T-helper 17 cell (primary cell): ENCODE measurements at places on chromosomes 5 and 9.

GRCh38 chr5:128273736-128274135 is 190.2 kb downstream of the SLC12A2 start:
- H3K4me3 ChIP-seq, result no peak overlapping the region
- DNase-seq, result no peak
- no peak overlapping the region for H3K27ac ChIP-seq
- H3K27me3 ChIP-seq, result peaks cover 16% of the 10 kb centered on the region
- no peaks in the 10 kb centered on the region for H3K4me1 ChIP-seq
- no peaks in the 10 kb centered on the region for H3K36me3 ChIP-seq

DNA sequence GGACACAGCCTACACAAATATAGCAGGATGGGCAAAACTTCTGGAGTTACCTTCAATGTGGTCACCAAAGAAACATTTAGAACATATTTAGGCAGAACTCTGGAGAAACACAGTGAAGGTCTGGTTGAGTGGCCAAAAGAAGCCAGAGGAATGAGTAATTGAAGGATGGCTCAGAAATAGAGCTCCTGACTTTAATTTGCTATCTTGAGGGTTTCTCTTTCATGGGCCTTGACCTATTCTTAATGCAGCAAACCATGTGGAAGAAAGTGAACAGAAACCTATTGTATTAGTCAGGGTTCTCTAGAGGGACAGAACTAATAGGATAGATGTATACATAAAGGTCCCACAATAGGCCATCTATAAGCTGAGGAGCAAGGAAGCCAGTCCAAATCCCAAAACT is 650.5 kb downstream of the ACTL7B start:
- no peak for DNase-seq
- H3K36me3 ChIP-seq, result no peaks in the 10 kb centered on the region
- H3K4me3 ChIP-seq, result no peak overlapping the region
- H3K27me3 ChIP-seq, result no peaks in the 10 kb centered on the region
- H3K4me1 ChIP-seq, result no peaks in the 10 kb centered on the region

DNA sequence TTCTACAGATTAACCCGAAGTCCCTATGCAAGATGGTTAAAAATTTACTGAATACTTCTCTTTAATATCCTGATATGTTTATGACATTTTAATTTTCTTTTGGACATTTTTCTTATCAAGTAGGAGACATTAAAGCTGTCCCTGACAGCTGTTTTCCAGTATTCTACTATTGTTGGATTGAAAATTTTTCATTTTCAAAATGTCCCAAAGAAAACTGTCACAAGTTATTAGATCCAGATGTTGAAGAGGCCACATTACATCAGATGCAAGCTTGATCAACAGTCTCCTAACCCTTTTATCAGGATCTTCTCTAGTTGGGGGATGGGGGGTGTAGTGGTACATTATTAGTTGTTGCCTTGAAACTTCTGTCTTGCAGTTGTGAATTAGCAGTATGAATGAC is 1402.7 kb upstream of the DMAC1 start:
- H3K36me3 ChIP-seq, result no peaks in the 10 kb centered on the region
- H3K27me3 ChIP-seq, result no peaks in the 10 kb centered on the region
- H3K4me3 ChIP-seq, result no peak overlapping the region
- H3K4me1 ChIP-seq, result no peaks in the 10 kb centered on the region
- H3K27ac ChIP-seq, result no peak overlapping the region

DNA sequence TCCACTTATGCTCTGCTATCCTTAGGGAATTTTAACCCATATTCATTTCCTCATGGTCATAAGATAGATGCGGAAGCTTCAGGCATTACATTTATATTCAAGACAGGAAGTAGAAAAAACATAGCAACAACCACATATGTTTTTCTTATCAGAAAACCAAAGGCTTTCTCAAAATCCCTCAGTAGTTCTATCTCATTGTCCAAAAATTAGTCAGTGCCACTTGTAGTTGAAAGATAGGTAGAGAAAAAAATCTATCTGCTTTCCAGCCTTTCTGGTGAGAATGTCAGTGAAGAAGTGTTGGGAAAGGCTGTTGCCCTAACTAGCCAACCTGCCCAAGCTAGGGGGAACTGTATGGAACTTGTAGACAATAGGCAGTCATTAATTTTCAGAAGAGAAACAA is 23.5 kb upstream of the MOCS2 start:
- no peak for DNase-seq
- peaks cover 4% of the 10 kb centered on the region for H3K4me1 ChIP-seq
- H3K4me3 ChIP-seq, result no peak overlapping the region
- H3K27me3 ChIP-seq, result no peaks in the 10 kb centered on the region
- no peak overlapping the region for H3K27ac ChIP-seq

DNA sequence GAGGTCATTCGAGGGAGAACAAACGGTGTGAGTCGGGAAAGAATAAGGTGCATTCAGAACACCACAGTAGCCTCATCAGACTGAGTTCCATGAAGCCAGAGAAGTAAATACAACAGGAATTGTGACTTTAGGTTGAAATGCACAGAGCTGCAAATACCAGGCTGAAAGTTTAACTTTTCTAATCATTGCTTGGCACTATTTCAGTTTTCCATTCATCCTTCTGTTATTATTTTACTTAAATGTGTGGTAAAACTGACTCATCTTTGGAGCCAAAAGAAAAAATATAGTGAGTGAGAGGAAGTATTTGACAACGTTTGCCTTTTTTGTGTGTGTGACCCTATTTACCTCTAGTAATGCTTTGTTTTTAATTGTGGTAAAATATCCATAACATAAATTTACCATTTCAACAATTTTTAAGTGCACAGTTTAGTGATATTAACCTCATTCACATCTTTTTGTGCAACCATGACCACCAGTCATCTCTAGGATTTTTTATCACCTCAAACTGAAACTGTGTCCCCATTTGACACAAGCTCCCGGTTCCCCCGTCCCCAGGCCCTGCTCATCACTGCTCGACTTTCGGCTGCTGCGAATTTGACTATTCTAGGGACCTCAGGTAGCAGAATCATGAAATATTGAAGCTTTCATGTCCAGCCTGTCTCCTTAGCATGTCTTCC is 166.8 kb downstream of the HSD17B3 start:
- no peak for DNase-seq
- no peak overlapping the region for H3K27ac ChIP-seq
- no peak overlapping the region for H3K4me3 ChIP-seq

DNA sequence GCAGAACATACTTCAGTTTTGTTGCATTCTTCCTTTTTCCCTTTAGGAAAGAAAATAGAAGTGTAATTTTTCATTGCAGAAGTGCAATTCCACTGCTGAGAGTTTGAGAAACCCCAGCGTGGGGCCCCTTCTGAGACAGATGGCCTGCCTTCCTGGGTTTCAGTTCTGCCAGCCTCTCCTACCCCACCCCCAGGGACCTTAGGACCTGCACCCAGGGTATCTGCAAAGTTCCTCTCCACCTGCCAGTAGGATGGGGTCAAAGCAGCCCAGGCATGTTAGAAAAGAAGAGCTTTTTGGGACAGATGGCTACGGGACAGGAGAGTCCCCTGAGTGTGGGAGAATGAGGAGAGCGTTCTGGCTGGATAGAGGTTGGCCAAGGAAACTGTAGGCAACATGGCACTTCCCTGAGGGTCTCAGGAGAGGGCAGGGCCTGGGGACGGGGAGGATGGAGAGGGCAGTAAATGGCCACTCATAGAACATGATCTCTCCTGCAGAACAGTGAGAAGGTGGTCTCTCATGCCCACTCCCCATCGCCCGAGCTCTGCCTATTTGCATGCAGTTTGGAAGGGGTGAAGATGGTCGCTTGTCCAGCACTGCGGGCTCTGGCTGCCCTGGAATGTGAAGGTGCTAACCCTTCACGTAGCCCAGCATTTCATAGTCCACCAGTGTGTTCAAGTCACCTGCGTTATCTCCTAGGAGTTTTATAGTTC is at the start of gene TIFAB:
TSS of gene TIFAB (minus strand) at position 31 of the 710 bp plus-strand sequence. CDS start 2,412 bp downstream, outside the sequence.
- no peak within 1 kb of the TSS for H3K27ac ChIP-seq
- peaks cover 2% of the 10 kb centered on the region for H3K36me3 ChIP-seq
- no peaks in the 10 kb centered on the region for H3K4me1 ChIP-seq
- H3K27me3 ChIP-seq, result peaks cover 71% of the 10 kb centered on the region
- DNase-seq, result no peak

DNA sequence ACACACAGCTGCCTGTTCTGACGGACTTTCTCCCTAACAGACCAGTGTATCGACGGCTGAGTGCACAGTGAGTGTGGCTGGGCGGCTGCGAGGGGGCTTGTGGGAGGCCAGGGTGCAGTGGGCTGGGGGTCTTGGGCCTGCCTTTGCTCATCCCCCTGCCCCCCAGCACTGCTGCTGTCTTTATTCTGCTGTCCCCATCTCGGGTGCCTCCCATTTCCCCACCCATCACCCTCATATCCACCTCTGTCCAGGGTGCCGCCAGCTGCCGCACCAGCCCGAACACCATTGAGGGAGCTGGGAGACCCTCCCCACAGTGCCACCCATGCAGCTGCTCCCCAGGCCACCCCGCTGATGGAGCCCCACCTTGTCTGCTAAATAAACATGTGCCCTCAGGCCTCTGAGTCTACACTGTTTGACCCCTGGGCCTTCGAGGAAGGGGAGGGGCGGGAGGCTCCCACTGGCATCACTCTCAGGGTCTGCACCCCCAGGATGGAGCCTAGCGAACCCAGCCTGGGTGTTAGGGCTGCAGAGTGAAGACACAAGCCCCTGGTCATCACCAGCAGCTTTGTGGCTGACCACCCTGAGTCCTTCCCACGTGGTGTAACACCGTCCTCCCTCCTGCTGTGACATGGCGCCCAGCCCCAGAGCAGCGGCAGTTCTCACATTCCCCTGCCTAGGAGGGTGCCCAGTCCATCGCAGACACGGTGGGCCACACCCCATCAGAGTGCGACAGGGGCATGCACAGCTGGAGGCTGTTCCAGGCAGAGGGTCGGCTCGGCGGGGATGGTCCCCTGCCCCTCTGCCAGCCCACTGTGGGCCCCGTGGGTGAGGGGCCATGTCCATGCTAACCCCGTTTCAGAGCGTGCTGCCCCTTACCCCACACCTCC is 4.0 kb downstream of the LCN2 start:
- no peak for DNase-seq
- H3K36me3 ChIP-seq, result no peaks in the 10 kb centered on the region
- no peak overlapping the region for H3K27ac ChIP-seq
- H3K4me3 ChIP-seq, result no peak overlapping the region
- H3K27me3 ChIP-seq, result no peaks in the 10 kb centered on the region

DNA sequence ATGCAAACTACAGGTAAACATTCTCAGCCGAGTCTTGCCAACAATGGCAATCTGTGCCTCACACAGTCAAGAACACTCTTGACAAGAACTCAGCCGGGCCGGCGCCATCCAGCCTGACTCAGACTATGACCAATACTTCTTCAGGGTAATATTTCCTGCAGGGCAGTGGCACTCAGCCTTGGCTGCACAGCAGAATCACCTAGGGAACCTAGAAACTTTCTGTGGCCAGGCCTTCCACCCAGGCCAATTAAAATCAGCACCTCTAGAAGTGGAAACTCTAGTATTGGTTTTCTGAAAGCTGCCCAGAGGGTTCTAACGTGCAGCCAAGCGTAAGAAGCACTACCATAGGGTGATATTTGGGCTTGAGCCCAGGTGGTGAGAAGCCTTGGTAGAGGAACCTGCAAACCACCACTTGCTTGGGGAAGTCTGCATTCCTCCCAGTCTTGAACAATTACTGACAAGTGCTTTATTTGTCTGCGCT is 120.6 kb downstream of the TTLL11 start:
- no peak overlapping the region for H3K4me3 ChIP-seq
- no peaks in the 10 kb centered on the region for H3K4me1 ChIP-seq
- no peaks in the 10 kb centered on the region for H3K27me3 ChIP-seq
- no peaks in the 10 kb centered on the region for H3K36me3 ChIP-seq
- DNase-seq, result no peak
- H3K27ac ChIP-seq, result no peak overlapping the region

- H3K4me1 ChIP-seq, result peaks cover 3% of the 10 kb centered on the region
- H3K27me3 ChIP-seq, result no peaks in the 10 kb centered on the region
- DNase-seq, result no peak
- peaks cover 2% of the 10 kb centered on the region for H3K36me3 ChIP-seq
Observed at GRCh38 chr5:1468247-1468612, 23.0 kb upstream of the SLC6A3 start.

DNA sequence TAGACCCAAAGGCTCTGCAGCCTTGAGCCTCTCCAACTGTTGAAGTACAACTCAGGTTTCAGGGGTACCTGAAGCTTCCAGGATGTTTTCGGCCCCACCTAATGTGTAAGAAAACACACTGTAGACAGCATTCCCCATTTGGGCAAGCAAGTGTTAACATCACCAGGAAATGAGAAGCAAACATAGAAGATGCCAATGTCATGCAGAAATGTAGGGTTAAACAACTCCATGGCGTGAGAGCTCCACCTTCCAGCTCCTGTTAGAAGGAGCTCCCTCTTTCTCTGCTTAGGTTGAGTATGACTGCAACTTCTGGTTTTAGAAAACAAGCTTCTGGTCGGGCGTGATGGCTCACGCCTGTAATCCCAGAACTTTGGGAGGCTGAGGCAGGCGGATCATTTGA is 31.0 kb upstream of the DENND1A start:
- peaks cover 64% of the 10 kb centered on the region for H3K27me3 ChIP-seq
- DNase-seq, result no peak
- H3K36me3 ChIP-seq, result no peaks in the 10 kb centered on the region
- no peak overlapping the region for H3K4me3 ChIP-seq

DNA sequence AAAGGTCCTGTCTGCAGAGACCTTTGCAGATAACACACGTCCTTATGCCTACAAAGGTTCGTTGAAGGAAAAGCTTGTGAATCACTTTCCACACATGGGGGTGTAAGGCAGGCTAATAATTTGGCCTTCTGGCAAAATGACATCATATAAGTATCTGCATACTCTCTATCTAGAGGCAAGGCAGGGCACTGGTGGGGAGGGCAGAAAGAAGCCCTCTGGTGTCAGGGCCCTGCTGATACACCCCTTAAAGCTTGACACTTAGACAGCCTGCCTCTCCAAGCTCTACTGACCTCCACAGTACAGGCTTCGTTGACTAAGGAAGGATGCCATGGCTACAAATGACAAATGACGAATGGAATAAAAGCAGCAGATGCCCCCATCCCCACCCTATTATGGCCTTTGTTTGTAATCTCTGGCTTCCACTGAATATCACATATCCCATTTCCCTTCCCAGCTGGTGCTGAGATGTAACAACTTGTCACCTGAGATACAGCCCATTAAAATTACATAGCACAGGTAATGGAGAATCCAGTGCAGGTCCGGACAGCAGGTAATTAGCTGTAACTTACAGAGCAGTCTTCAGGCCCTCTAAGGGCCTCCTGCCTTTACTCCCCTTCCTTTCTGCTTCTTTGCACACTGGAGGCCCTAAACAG is 76.9 kb upstream of the IFNK start:
- peaks cover 4% of the 10 kb centered on the region for H3K27me3 ChIP-seq
- H3K4me3 ChIP-seq, result no peak overlapping the region
- no peaks in the 10 kb centered on the region for H3K4me1 ChIP-seq
- DNase-seq, result no peak
- peaks cover 3% of the 10 kb centered on the region for H3K36me3 ChIP-seq
- no peak overlapping the region for H3K27ac ChIP-seq

GRCh38 chr9:89874351-89875321 is 269.8 kb downstream of the GADD45G start:
- H3K36me3 ChIP-seq, result no peaks in the 10 kb centered on the region
- H3K4me1 ChIP-seq, result peaks cover 5% of the 10 kb centered on the region
- no peak for DNase-seq
- no peaks in the 10 kb centered on the region for H3K27me3 ChIP-seq

GRCh38 chr5:166992874-166993722 is 1298.3 kb upstream of the WWC1 start:
- no peaks in the 10 kb centered on the region for H3K4me1 ChIP-seq
- DNase-seq, result no peak
- no peak overlapping the region for H3K4me3 ChIP-seq
- no peaks in the 10 kb centered on the region for H3K36me3 ChIP-seq
- H3K27me3 ChIP-seq, result no peaks in the 10 kb centered on the region
